ENCODE measurements at places on chromosomes 11 and 22. TPM values are rescaled to one million over a fixed set of nuclear protein-coding genes. Genes with fewer than 3 reads are reported as not detected.

Gene ANO9
- total RNA-seq = not detected

Gene IL17RA
- 13.8 TPM for total RNA-seq

Gene PATE2
- not detected for total RNA-seq

Gene TMEM121B
- total RNA-seq = 1.7 TPM

Gene ACR
- 0.50 TPM for total RNA-seq

Gene ASRGL1
- total RNA-seq = 2.3 TPM

Gene FAM118A
- total RNA-seq = 17.1 TPM

Gene LGALS1
- 760 TPM for total RNA-seq

Gene TRIM29
- total RNA-seq = not detected

Gene MUC6
- not detected for total RNA-seq

Gene KLHL35
- 0.48 TPM for total RNA-seq

Gene CCDC73
- not detected for total RNA-seq

Gene KRTAP5-7
- not detected for total RNA-seq

Gene BTBD18
- total RNA-seq = not detected

Gene EMID1
- total RNA-seq = 1.1 TPM

Gene RAB30
- total RNA-seq = 24.9 TPM

Gene SERGEF
- total RNA-seq = 22.6 TPM

Gene APOBEC3H
- not detected for total RNA-seq

Gene TEX54
- total RNA-seq = not detected

Gene OR51I1
- total RNA-seq = not detected

GRCh38 chr11:63916837-63917691, at the start of gene RCOR2:
Gene RCOR2 (minus strand): TSS chr11:63917164. CDS start chr11:63916456, 708 bp downstream.
- DNase-seq = peak; percentile 89

DNA sequence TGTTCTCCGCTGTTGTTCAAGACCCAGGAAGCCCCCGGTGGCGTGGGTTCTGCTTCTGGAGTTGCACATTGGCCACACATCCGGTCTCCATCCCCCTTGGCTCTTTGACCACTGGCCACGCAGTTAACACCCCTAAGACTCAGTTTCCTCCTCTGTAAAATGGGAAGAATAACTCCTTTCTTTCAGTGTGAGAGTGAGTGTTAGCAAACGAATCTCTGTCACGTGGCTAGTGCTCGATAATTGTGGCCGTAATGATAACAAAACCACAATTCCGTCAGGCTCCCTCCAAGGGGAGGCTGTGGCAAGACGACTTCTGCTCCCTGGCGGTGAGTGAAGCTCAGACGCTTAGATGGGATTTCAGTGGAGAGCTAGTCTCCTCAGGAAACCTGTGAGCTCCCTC, 315.2 kb upstream of the B3GAT1 start:
- no peak for DNase-seq

DNA sequence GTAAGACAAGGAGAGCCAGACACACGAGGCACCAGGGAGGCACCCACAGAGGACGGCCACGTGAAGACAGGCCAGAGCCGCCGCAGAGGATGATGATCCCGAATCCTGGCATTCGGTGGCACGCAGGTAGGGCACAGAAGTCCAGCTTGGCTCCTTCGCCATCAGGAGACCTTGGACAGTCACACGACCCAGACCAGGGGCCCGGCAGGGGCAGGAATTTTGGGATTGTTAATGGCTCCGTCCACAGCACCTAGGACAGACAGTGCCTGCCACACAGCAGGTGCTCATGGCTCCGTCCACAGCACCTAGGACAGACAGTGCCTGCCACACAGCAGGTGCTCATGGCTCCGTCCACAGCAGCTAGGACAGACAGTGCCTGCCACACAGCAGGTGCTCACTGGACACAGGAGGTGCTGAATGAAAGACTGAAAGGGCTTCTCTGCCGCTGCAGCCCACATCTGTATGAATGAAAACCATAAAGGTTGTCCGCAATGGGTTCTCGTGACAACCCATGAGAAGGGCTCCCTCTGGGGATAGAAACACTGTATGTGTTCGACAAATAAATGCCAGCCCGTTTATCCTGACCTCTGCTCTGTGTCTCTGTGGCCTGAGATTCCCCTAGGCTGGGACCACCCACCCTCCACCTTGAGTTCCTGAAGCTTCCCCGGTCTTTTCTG, 341.6 kb downstream of the CTTN start:
- DNase-seq = no peak

DNA sequence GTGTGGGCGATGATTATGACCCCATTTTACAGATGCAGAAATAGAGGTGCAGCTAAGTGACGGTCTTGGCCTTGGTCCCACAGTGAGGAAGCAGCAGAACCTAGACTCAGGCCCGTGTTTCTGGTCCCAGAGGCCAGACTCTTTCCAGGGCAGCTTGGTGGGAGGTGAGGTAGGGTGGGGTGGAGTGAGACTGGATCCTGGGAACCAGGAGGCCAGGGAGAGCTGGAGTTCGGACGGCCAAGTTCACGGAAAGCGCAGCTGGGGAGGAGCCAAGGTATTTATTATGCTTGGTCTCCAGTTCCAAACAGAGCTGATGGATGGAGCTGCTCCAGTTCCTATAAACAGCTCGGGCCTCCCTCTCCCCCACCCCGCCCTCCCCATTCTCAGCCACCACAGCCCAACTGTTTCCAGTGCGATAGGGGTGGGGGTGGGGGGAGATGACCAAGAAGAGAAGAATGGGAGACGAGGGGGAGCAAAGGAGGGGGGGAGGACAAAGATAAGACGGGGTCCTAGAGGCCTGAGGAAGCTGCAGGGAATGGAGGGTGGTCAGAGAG, 16.2 kb downstream of the LRRC32 start:
- DNase-seq = peak; percentile 79

DNA sequence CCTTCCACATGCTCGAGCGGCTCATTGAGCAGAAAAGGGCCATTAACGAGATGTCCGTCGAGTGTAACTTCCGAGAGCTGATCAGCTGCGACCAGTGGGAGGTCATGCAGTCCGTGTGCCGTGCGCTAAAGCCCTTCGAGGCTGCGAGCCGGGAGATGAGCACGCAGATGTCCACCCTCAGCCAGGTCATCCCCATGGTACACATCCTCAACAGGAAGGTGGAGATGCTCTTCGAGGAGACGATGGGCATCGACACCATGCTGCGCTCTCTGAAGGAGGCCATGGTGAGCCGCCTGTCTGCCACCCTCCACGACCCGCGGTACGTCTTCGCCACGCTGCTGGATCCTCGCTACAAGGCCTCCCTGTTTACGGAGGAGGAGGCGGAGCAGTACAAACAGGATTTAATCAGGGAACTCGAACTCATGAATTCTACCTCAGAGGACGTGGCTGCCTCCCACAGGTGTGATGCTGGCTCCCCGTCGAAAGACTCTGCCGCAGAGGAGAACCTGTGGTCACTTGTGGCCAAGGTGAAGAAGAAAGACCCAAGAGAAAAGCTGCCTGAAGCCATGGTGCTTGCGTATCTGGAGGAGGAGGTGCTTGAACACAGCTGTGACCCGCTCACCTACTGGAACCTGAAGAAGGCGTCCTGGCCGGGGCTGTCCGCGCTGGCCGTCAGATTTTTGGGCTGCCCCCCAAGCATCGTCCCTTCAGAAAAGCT, 31.7 kb downstream of the ALG12 start:
- DNase-seq = no peak

GRCh38 chr11:32968541-32968940, 47.1 kb upstream of the DEPDC7 start:
- no peak for DNase-seq

DNA sequence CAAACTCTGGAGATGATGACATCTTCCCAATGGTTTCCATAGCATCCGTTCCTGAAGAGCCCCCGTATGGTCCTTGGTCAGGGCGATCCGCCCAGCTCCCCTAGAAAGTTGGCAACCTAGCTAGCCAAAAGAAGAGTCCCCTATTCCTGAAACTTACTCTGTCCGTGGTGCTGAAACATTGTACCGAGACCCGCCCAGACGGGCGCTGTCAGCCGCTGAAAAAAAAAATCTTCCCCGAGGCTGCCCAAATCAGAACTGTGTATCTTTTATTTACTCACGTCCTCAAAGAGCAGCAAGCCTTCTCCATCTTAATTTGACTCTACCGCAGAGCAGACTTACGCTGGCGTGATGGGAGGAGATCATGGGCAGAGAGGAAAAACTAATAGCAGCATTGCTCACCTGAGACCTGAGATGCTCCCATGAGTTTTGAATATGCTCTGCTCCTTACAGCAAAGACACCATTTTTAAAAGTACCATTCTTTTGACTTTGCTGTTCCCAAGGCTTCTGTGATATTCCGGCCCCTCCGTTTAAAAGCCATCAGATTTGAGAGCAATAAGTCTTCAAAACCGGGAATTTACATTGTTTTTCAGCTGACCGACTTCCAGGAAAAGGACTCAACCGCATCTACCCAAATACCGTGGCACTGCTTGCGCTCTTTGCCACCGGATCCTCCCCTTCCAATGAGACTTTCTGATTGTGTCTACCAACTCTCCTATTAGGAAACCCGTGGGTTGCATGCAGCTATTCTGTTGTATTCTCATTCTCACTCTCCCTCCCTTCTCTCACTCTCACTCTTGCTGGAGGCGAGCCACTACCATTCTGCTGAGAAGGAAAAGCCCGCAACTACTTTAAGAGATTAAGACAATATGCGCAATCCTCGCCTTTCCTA, at the start of gene SLC17A6:
Gene SLC17A6, plus strand, starts transcription at position 786 of the 890 bp plus-strand sequence. CDS start 153 bp downstream, outside the sequence.
- no peak for DNase-seq

- no peak for DNase-seq
Observed at GRCh38 chr11:110349138-110349996, 53.0 kb upstream of the RDX start.

DNA sequence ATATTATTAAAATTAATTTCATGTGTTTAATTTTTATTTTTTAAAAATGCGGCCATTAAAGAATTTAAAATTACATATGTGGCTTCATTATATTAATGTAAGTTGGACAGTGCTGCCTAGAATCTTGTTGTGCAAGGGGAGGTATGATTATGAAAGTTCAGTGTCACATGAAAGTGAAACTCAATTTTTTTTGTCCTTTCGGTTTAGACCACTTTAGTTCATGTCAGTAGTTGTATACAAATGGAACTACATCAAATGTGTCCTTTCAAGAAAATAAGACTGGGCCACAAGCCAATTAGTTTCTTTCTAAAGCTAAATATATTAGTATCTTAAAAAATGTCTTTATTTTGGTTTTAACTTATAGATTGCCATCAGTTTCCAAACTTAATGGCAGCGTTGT, 35.7 kb downstream of the TBCEL start:
- DNase-seq = no peak

GRCh38 chr11:116224889-116225200, 547.9 kb downstream of the BUD13 start:
- DNase-seq = no peak

- no peak for DNase-seq
Observed at GRCh38 chr11:123719452-123719851, 22.0 kb downstream of the ZNF202 start.

- no peak for DNase-seq
Observed at GRCh38 chr22:19419464-19420178, 11.9 kb downstream of the HIRA start.

GRCh38 chr22:32080904-32081303, 37.8 kb downstream of the SLC5A1 start:
- no peak for DNase-seq

GRCh38 chr11:27388869-27389268, 25.9 kb upstream of the CCDC34 start:
- no peak for DNase-seq

GRCh38 chr22:39215426-39216142, 29.2 kb downstream of the PDGFB start:
- DNase-seq = no peak

GRCh38 chr11:117862019-117862725, 14.3 kb downstream of the FXYD6 start:
- peak; percentile 17 for DNase-seq

DNA sequence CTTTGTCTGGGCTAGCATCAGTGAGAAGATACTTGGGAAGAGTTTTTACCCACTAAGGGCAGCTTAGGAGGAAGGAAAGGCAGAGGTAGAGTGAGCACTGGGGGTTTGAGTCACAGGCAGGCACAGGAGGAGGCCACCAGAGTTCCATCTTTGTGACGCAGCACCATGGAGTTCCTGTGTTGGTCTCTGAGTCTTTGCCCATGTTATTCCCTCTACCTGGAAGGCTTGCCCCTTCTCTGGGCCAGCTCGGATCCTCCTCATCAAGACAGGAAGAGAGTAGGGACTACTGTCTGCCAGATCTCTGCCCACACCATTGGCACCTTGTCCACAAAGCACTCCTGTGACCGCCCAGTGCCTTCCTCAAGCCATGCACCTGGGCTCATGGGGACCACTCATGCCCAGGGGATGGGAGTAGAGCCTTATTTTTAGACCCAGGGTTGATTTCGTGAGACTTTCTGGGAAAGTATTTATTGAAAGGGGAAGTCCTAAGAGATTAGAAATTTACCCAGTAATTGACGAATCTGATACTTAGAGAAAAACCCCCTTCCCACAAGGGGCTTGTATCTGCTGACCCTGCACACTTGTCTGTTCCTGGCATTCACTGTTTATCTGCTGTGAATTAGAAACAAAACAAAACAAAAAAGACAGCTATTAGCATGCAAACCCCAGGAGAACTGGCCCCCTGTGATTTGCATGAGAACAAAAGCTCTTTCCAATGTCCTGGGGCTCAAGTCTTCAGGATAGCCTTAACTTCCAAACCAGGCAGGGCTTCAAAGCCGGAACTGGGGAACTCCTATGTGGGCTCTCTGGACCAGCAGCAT, 35.9 kb upstream of the MYEOV start:
- no peak for DNase-seq

GRCh38 chr11:2507945-2508749, 63.3 kb downstream of the KCNQ1 start:
- DNase-seq = no peak

- peak; percentile 5 for DNase-seq
Observed at GRCh38 chr11:60866911-60867870, at the start of gene ZP1. Gene ZP1 (plus strand): TSS chr11:60867542. CDS start chr11:60867562, 20 bp downstream.

All from heart left ventricle (tissue), 16 donors.